Frontal cortex (tissue), 4 donors: ENCODE measurements at places on chromosomes 6 and 20. TPM values are rescaled to one million over a fixed set of nuclear protein-coding genes. Genes with fewer than 3 reads are reported as not detected.

PRR18 gene
- total RNA-seq: under 0.01 TPM

MAS1 gene
- total RNA-seq: 0.82 TPM

CFAP61 gene
- total RNA-seq: 2.0 TPM

SS18L1 gene
- 86.0 TPM for total RNA-seq

TTBK1 gene
- total RNA-seq: 9.8 TPM

TCP11 gene
- 0.41 TPM for total RNA-seq

TBX18 gene
- total RNA-seq: 6.5 TPM

RSPO3 gene
- 36.7 TPM for total RNA-seq

BRPF3 gene
- total RNA-seq: 17.9 TPM

DUSP15 gene
- total RNA-seq: 9.8 TPM

FOXO3 gene
- total RNA-seq: 40.4 TPM

CCDC167 gene
- 17.5 TPM for total RNA-seq

AVP gene
- total RNA-seq: not detected

FAM120B gene
- total RNA-seq: 57.5 TPM

MACROD2 gene
- 47.7 TPM for total RNA-seq

TRIM38 gene
- total RNA-seq: 0.41 TPM

LY6G6F gene
- total RNA-seq: not detected

PHF3 gene
- 99.1 TPM for total RNA-seq

ZNF343 gene
- 8.6 TPM for total RNA-seq

DOP1A gene
- 81.1 TPM for total RNA-seq

HAO1 gene
- total RNA-seq: under 0.01 TPM

FRS3 gene
- 9.4 TPM for total RNA-seq

ZBP1 gene
- not detected for total RNA-seq

FHL5 gene
- 0.41 TPM for total RNA-seq

KCNQ5 gene
- total RNA-seq: 12.6 TPM
